Stimulated activated CD4-positive, alpha-beta T cell treated with anti-CD3 and anti-CD28 coated beads, Interleukin-15, amount 100 ng/mL, for 1 hour (primary cell): ENCODE measurements at places on chromosomes 2 and 18.

DNA sequence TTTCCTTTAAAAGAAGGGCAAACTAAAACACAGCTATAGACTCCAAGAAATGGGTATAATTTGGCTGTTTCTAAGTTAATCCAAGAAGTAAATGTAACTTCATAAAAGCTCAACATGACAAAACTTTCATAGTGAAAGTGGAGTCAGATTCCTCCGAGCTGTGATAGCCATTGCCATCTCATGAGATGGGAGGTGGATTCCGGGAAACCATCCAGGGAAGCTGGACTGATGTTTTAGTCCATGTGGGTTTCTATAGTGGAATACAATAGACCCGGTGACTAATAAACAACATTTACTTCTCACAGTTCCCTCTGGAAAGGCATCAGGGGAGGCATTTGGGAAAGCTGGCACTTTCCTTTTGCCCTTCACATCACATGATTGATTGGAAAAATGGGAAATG lies 10.0 kb upstream of the LAPTM4A start:
- DNase-seq, result no peak

DNA sequence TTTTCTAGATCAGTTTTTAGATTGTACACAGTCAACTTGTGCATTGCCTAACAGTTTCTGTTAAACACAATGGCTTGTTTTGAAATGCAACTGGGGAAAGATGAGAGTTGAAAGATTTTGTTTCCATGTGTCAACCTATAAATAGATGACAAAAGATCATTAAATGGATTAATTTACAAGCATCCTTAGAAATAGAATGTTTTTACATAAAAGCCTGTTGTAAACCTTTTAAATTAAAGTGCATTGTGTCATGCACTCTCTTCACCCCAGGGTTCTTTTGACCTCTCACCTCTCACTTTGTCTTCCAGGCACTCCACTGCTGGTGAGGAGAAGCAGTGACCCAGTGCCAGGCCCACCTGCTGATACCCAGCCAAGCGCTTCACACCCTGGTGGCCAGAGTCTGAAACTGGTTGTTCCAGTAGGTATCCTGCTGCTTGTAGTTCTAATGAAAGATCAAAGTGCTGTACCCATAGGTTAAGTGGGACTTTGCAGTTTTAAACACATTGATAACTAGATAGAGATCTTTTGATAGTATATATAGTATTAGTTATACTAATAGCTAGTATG lies 502.1 kb downstream of the PARD3B start:
- DNase-seq, result no peak

DNA sequence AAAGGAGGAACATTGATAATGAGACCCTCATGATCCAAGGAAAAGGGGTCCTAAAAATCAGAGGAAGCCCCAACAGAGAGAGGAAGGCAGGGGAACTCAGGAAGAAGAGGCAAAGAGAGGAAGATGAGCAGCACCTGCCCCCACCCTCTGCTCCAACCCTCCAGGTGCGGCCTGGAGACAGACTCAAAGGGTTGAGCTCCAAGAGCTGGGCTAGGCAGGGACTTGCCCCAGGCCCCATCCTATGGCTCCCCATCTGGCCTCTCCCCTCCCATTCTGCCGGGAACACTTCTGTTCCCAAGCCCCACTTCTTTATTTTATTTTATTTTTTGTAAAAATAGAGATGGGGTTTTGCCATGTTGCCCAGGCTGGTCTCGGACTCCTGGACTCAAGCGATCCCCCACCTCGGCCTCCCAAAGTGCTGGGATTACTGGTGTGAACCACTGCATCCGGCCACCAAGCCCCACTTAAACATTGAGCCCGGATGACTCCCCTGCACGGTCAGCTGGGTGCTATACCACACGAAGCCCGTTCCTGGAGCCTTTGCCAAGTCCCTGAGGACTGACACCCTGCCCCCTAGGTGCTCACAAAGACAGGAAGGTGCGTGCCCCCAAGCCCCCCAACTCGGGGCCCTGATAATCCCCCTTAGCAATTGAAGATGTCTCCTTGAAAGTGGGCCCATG lies 3.8 kb upstream of the GPR55 start:
- DNase-seq, result no peak

DNA sequence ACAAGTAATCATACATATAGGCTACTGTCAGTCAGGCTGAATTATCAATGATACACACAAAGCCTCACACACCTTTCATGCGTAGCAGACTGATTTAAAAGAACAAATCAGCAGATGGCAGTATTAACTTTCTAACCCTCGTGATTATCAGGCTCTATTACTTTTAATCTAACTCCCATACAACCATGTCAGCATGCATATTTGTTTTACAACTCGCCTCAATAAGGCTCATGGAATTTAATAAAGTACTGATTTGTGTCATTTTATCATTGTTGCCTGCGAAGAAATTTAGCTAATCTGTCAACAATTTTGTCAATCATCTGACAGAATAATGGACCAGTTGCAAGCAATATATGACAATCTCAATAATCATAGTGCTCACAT lies 82.8 kb downstream of the SLC25A12 start:
- DNase-seq, result no peak

- DNase-seq, result no peak
Observed at GRCh38 chr2:239824046-239824694, 201.0 kb downstream of the NDUFA10 start.

DNA sequence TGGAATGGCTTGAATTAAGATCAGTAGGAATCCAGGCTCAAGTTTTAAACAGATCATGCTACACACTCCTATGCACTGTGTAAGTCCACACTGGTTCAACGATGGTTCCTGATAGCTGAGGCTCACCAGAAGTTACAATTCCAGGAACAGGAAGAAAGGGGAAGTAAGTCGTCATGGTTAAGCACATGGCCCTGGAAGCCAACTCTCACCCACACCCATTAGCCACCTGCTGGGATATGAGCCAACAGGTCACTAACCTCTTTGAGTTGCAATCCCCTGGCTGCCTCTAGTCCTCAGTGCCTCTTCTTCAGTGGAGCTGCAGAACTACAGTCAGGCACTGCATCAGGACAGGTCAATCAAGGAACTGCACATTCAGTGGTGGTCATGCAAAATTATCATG lies 133.5 kb downstream of the TMEM182 start:
- DNase-seq, result no peak

DNA sequence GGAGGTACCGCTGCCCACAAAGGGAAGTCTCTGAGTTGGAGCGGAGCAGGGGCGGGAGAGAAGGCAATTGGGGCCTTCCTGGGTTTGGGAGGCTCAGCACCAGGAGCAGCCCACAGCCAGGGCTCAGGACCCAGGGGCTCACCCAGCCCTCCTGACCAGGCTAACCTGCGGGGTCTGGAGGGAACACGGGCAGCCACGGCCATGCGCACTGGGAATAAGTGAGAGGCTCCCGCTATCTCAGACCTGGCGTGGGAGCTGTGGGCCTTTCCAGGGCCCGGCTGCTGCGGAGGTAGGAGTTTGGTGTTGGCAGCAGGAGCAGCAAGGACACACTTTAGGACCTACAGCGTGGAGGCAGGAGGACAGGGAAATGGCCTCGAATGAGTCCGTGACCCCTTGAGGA lies 69.0 kb downstream of the RRM2 start:
- DNase-seq, result no peak

- no peak for DNase-seq
Observed at GRCh38 chr2:105324732-105325131, 4.8 kb downstream of the TGFBRAP1 start.

GRCh38 chr18:77020561-77020960 lies 112.0 kb downstream of the MBP start:
- no peak for DNase-seq

- no peak for DNase-seq
Observed at GRCh38 chr2:217520356-217521010, 482.3 kb downstream of the TNS1 start.

GRCh38 chr2:20707601-20708000 lies 40.7 kb downstream of the GDF7 start:
- no peak for DNase-seq

- no peak for DNase-seq
Observed at GRCh38 chr18:45739848-45740247, 15.9 kb downstream of the SLC14A1 start.

DNA sequence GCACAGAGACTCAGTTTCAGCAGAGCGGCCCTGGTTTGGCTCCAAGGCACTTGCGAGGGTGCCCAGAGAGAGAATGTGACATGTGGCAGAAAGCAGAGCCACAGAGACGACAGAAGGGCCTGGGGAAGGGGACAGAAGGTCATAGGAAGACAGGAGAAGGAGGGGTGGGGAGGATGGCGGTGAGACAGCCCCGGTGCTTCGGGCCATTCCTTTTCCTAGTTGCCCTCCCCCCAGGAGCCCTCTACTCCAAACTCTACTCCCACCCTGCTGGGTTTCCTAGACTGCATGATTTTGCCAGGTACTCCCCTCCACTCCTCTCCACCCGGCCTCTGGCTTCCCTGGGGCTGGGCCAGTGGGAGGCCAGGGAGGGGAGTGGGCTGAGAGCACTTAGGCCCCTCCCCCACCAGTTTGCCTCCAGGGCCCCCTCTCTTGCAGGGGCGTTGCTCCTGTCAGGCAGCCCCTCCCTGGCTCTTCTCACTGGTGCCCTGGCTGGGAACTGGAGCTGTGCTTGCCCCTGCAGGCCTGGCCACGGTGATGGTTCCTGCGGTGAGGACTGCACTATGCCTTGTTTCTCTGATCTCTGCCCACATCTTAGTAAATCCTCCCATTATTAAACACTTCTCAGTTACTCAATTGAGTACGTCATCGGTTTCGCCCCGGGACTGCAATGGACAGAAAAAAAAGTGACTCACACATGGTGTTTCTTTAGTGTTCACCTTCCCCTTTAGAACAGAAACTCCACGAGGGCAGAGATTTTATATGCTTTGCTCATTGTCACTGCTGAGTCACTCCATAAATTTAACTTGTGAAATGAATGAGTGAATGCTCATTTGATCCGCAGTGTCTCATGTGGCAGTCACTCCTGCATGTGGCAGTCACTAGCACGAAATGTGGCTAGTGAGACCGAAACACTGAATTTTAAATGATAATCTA lies 58.7 kb upstream of the SP3 start:
- DNase-seq, result no peak

GRCh38 chr2:186884587-186884986 lies 35.6 kb upstream of the ZSWIM2 start:
- no peak for DNase-seq

GRCh38 chr2:203455209-203455608 lies 79.9 kb downstream of the RAPH1 start:
- DNase-seq, result no peak

GRCh38 chr18:154151-154550 lies 4.2 kb upstream of the USP14 start:
- DNase-seq, result no peak

DNA sequence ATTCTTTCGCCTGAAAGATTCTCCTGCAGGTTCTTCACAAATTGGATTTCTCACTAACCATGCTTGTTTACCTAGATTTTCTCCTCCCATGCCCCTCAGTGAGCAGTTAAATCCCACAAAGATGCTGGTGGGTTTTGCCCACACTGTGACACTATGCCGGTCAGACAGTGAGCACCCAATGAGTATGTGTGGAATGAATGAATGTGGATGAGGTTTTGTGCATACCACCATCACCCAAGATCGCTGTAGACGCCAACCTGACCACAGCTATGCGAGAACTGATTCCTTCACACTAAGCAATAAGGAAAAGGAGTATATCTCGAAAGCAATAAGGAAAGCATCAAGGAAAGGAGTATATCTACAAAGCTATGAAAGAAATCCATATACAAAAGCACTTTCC lies 116.7 kb downstream of the PID1 start:
- no peak for DNase-seq
